ENCODE measurements at places on chromosomes 6 and 20.
A peak's percentile ranks its signal among the peaks of the same experiment; 100 is the strongest.

GRCh38 chr6:32943864-32944649, 3.2 kb upstream of the HLA-DMB start:
- DNase-seq, result no peak

GRCh38 chr20:44018259-44018941, 103.7 kb downstream of the TOX2 start:
- no peak for DNase-seq

DNA sequence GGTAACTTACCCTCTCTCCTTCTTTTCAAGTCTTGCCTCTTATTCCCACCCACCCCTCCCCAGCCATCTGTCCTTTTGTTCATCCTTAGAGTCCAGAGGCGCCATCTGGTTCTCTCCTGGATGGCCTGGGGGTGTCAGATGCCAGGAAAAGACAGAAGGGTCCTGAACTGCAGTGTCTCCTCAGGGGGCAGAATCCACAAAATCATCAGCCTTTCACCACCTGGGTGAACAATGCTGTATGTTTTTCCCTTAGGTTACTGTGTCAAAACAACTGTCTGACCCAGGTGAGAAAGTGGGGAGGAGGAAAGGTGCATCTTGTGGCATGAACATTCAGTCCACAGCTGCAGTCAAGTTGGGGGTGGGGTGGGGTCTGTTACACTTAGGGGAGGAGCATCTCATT, 47.9 kb upstream of the FYN start:
- no peak for DNase-seq

DNA sequence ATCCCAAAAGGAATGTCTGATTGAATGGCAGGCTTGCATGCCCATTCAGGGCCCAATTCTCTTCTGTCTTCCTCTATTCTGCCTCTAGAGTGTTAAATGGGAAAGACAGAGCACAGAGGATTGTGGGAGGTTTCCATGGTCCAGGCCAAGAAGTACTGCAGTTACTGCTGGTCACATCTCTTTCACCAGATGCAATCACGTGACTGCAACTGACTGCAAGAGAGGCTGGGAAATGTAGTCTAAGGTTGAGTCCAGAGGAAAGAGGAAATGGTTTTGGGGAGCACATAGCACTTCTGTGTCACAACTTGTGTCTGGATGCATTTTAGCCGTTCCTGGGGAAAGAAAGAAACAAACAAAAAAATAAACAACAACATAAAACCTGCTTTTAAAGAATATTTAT, 336.4 kb upstream of the BTBD3 start:
- DNase-seq, result no peak

GRCh38 chr20:2692036-2692885, at the start of gene EBF4:
EBF4 (plus strand) TSS chr20:2692780; CDS start chr20:2693646, 866 bp downstream.
- DNase-seq, result peak; percentile 73

GRCh38 chr6:109440331-109441068, at the start of the genes PPIL6 and SMPD2:
PPIL6 (minus strand) TSS chr6:109440628; CDS start chr6:109440590, 38 bp downstream.
SMPD2 (plus strand) TSS chr6:109440724; CDS start chr6:109441122, 398 bp downstream.
- DNase-seq, result peak; percentile 94

DNA sequence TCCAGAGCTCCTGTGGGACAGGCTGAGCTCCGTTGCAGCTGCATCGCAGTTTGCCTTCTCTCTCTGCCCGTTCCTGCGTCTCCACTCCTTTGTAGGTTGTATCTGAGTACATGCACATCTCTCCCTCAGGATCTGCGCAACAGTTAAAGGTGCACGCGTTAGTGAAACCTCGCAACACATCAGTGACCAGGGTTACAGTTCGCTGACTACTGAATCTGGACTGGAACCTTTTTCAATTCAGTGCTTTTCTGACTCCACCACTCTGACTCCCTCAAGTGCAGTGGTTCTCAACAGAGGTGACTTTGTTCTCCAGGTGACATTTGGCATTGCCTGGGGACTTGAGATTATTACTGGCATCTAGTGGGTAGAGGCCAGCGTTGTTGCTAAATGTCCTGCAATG, 44.0 kb downstream of the UST start:
- DNase-seq, result no peak

DNA sequence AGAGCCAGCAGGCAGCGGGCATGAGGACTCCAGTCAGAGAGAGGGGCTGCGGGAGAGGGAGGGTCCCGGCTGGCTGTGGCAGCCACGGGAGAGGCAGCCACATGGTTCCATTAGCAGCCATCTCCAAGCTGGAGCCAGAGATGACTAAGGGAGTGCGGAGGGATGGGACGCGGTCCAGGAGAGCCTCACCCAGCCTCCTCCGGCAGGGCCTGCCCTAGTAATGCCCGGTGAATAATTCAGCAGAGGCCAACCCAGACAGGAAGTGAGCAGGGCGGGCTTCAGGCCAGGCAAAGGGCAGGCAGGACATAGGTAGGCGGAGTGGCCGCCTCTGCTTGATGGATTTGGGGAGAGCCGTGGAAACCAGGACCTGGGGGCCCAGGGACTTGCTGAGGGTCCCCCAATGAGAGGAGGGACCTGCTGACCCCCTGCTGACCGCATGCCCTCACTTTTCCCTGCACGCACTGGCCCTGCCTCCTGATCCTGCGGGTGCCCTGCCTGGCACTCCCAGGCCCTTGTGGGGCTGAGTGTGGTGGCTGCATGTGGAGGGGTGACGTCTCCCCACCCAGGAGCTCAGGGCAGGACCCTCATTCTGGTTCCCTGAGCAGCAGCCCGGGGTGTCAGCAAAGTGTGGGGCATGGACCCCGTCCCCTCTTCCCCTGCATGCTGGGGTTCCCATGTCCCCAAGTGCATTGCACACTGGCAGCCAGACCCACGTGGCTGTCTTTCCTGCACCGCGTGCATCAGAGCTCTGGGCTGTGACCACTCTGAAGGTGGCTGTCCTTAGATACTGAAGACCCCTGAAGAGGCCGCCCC, 51.8 kb upstream of the SLCO4A1 start:
- no peak for DNase-seq

GRCh38 chr20:35823147-35823546, 51.3 kb downstream of the PHF20 start:
- no peak for DNase-seq

DNA sequence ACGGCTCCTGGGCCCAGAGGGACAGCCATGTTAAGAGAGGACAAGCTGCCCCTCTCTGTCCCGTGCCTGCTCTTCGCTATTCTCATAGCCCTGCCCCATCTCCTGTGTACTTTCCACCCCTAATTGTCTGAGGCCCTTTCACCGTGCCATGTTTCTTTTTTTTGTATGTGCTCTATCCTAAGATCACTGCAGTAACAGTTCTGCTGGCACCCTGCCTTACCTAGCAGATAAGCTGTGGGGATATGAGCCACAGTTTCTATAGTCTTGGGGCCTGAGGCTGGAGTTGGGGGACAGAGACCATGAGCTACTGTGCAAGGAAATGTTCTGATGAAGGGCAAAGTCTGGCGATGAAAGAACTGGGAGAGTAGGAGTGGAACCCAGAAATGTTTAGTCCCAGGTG, 269.5 kb upstream of the CITED2 start:
- DNase-seq, result no peak

GRCh38 chr6:163356324-163356723, 58.2 kb upstream of the QKI start:
- DNase-seq, result no peak

DNA sequence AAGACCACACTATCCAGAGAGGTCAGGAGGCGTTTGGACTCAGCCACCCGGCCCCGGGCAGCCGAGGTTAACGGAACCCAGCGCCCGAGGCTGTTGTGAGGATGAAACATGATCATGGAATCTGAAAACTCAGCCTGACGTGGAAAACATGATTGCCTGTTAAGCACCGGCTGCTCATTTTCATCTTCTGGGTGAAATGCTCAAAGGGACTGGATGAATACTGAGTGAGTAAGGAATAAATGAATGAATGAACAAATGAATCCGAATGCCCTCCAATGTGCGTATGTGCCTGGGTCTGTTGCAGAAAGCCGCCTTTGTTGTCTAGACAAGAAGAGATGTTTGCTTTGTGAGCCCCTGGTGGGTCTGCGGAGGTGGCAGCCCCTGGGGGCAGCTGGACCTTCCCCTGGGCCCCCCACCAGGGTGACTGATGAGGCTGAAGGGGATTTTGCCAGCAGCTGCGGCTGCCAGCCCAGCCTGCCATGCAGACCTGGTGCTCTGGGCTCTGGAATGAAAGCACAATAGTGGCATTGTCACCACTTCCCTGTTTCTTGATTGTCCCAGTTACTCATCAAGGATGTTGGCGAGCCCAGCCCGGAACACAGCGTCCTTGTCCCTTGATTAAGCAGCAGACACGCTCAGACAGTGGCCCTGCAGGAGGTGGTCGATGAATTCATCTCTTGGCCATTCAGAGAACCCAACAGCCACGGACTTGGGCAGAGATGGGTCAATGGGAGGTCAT, 211.1 kb downstream of the ANKRD60 start:
- peak; percentile 45 for DNase-seq

DNA sequence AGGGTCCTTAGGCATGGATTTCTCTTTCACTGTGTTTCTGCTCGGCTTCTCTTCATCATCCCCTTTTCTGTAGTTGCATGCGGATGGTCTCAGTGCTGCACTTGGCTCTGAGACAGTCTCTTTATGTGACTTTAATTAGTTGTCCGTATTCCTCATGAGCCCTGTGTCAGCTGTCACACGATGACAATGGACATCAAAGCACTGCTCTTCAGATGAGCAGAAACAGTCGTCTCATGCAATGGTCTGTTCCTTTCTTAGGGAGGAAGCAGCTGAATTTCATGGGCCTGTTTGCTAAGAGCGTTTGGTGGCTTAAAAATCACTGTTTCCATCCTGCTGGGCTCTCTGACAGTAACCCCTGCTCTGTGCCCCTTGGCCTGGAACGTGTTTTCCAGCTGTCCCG, 64.9 kb downstream of the SYTL3 start:
- no peak for DNase-seq

- no peak for DNase-seq
Measured at GRCh38 chr20:17992224-17992637, 23.4 kb downstream of the MGME1 start.

DNA sequence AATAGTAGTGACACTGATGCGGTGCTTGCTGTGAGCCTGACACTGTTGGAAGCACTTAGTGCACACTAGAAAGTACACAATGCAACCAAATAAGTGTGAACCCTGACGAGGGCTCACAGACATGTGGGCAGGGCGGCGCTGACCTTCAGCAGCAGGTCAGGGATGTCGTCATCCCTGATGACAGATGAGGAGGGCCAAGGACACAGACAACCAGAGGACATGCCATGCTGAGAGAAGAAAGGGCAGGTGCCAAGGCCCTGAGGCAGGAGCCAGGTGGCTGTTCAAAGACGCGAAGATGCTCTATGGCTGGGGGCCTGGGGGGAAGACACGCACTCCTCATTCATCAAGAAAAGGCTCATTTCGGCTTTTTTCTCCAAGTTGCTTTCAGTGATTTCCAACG, 176.4 kb upstream of the CST7 start:
- peak; percentile 19 for DNase-seq

GRCh38 chr6:41027241-41027640, 11.8 kb downstream of the UNC5CL start:
- no peak for DNase-seq

DNA sequence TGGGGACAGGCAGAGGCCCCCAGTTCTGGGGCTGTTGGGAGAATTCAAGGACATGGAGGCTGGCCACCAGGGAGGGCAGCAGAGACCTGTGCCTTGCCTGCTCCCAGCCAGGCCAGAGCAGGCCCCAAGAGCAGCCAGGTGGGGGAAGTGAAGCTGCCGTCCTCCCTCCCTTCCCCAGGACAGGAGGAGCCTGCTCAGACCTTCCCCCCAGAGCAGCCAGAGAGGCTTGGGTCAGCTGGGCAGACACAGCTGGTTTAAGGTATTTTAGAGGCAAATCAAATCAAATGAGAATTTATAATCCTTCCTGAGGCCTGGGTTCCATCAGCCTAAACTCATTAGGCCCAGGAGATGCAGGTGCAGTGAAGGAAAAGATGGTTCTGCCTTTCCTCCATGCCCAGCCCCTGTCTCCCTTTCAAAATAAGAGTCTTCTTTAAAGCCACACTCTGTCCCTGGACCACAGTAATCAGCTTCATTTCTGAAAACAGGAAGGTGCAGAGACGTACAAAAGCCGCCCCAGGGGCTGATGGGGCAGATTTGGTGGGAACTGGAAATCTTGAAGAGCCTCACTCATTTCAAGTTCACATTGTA, 21.7 kb downstream of the BMP7 start:
- no peak for DNase-seq

DNA sequence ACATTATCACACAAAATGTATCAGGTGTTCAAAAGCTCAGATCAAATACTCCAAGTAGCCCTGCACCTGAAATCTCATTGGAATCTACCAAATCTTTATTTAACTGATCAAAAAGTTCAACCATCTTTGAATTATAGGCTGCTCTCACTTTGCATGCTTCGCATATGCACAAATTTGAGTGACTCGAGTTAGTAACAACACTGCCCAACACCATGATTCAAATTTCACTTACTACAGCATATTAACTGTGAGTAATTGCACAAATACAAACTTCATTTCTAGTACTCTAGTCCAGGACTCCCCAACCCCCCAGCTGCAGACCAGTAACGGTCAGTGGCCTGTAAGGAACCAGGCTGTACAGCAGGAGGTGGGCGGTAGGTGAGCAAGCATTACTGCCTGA, 51.1 kb downstream of the WASF1 start:
- DNase-seq, result no peak

GRCh38 chr6:99333068-99333467, 16.4 kb downstream of the FAXC start:
- no peak for DNase-seq

DNA sequence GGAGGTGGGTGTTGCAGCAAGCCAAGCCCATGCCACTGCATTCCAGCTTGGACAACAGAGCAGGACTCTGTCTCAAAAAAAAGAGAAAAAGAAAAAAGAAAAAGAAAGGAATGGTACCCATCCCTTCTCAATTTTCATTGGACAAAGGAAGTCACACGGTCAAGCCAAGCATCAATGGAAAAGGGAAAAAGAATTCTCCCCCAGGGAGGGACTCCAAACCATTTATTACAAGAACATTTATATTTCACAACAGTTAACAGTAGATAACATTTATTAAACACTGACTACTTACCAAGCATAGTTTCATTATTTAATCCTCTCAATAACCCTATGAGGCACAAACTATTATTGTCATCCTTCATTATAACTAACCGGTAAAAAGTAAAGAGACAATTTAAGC, 6.6 kb upstream of the KIF13A start:
- no peak for DNase-seq

DNA sequence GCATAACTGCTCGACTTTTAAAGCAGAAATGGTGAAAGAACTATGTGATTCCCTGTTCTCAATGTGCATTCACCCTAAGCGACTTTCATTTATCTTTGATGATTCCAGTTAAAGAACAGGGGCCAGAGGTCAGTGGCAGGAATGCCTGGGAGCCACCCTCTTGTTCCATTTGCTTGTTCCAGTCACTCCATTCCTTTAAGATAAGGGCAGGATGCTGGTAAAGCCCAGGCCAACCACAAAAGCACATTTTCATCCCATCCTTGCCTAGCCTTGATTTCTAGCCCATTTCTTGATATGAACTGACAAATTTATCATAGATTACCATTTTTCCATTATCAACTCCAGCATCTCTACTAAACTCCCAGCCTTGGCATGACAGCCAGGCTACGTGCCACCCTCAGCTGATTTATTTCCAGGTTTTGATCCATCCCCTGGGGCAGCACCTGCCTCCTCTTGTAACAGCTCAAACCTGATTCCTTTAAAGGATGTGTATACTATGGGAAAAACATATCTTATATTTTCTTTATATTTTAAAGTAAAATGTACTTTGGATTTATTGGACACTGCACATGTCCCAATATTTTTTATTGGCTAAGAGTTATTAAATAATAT, 19.2 kb downstream of the HMGN3 start:
- peak; percentile 66 for DNase-seq
